AG10803 (cell line): ENCODE measurements at places on chromosomes 2 and 18.

- DNase-seq = no peak
These were observed 552.3 kb upstream of the SETBP1 start for GRCh38 chr18:44128365-44128764.

GRCh38 chr2:60998628-60999545, 18.6 kb upstream of the PEX13 start:
- DNase-seq = peak; percentile 44

- no peak for DNase-seq
These were observed 122.3 kb upstream of the DDX18 start for GRCh38 chr2:117692001-117692763.

DNA sequence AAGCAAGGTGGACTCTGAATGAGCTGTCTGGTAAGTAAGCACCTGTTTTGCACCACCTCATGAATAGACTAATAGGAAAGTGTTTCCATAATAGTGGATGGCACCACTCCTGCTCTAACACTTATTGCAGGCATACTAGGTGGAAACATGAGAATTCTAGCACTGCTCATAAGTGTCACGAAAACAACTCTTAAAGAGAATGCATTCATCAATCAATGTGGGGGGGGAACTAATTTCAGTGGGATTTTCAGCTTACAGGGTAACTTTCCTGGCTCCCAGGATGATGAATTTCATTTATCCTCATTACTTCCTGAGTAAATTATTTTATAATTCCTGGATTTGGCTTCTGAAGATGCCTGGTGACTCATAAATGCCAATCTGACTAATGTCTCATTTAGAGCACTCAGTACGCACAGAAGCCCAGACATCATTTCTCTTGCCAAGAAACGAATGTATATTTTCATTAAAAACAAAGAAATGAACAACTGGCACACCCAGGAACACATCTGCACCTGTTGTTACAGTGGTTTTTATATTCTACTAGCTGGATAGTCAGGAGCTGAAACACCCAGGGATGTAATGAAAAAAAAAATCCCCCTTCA, 129.6 kb downstream of the PID1 start:
- peak; percentile 57 for DNase-seq

GRCh38 chr18:33444709-33445108, 4.2 kb upstream of the CCDC178 start:
- DNase-seq = no peak

- peak; percentile 61 for DNase-seq
These were observed 173.0 kb downstream of the CTIF start for GRCh38 chr18:48711651-48712486.

DNA sequence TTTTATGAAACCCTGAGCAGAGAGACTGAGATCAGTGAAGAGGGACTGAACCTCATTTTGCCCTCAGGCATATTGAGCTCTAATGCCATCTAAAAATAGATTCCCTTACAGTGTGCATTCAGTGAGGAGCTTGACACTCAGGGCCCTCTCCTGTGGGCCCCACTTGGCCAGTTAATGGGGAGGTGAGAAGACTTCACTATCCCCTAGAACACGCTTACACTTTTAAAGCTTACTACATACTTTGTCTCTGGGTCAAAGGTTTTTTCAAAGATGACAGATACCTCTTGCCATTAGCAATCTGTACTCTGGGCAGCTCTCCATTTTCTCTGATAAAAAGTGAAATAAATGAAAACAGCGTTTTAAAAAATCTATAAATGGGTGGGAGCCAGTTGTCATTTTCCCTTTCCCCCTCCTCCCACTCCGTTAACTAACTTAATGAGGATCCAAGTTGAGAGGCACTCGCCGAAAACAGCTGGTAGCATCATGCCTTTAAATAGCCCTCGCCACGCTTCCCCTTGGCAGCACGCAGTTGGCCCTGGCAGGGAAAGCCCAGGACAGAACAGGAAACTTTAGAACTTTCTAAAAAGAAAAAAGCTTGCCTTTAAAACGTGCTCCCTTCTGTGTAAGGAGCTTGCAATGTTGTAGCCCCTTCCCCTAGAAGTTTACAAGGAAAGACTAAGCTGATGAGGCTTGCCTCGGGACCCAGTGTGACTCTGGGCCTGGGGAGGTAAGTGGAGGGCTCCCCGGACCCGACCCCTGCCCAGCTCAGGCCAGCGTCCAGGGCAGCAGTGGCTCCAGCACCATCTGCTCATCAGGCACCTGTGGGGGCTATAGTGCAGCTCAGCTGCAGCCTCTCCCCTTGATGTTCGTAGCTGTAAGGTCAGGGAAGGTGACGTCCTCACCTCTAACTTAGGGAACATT, 58.8 kb upstream of the FOSL2 start:
- peak; percentile 29 for DNase-seq

DNA sequence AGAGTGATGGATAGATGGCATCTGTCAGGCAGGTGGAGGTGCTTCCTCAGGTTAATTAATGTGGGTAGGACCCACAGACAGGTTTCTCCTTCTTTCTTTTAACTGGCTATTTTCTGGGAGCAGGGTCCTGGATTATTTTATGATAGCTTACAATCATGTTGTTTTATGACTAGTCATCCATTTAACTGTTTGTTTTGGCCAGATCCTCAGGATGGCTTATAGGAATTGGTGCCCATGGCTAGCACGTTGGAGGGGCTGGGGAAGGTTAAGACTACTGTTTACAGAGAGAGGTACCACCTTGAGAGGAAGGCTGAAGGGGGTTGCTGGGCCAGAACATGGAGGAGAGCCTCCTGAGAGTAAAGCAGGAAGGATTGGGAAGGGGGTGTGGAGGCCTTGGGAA, 78.0 kb upstream of the MGAT5 start:
- DNase-seq = no peak

GRCh38 chr2:221463241-221463896, 108.7 kb downstream of the EPHA4 start:
- no peak for DNase-seq

- no peak for DNase-seq
These were observed 68.1 kb upstream of the ITPRID2 start for GRCh38 chr2:181823405-181823804.

- DNase-seq = no peak
These were observed 168.4 kb upstream of the DDX18 start for GRCh38 chr2:117646099-117646498.

DNA sequence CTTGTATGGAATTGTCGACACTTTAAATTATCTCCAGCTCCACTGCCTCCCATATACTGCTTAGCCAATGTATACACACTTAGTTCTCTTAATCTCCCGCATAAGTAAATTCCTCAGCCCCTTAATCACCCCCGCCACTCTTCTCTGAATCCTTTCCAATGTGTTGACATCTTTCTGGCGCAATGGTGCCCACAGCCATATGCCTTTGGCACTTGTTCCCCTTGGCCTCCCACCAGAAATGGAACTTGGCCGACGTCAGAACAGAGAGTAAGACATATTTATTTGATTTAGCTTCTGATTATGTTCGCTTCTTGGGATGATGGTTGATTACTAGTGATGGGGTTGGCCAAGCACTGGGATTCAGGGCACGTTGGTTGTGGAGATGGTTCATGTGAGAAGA, 1089.3 kb upstream of the CELF4 start:
- no peak for DNase-seq

- DNase-seq = no peak
These were observed 47.3 kb upstream of the MYCN start for GRCh38 chr2:15893085-15893484.

DNA sequence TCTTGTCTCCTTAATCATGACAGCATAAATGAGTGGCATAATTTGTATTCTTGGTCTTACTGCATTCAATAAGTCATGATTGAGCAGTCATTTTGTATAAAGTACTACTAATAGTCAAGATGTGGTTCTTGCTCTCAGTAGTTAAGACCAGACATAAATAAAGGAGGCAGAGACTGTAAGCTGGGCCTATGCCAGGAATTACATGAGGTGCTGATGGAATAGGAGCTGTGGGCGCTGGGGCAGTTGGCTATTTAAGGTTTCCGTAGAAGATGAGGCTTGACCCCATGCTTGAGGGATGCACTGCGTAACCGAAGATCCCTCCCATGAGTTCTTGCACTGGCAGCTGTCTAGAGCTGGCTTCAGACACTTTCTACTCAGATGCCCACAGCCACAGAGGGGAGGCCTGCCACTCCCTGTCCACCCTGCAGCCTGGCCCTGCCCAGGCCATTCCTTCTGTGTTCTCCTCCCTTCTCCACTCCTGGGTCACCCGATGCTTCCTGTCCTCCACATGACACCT, 150.9 kb upstream of the REV1 start:
- DNase-seq = no peak

GRCh38 chr2:6921321-6921922, 4.2 kb downstream of the RNF144A start:
- DNase-seq = no peak

GRCh38 chr2:173290046-173290445, 64.6 kb upstream of the CDCA7 start:
- DNase-seq = no peak

- no peak for DNase-seq
These were observed at the start of gene HTR2B for GRCh38 chr2:231124838-231125568. HTR2B (minus strand) TSS chr2:231125042; CDS start chr2:231123764, 1,278 bp downstream.

DNA sequence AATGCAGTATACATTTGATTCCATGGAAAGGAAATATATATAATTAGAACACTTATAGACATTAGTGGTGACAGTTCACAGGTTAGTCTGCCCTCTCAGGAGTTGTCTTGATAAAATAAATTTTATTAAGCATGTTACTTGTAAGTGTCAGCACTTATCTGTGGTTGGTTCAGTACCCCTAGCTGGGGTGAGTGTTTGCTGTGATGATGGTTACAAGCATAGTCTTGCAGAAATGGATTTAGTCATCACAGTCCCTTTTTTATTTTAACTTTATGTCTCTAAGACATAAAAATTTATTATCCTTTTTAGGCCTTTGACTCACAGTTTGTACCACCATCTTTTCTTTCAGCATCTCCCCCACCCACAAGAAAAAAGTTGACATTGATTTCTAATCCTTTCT, 52.1 kb downstream of the NCK2 start:
- peak; percentile 11 for DNase-seq
